Uterus (tissue), 4 donors: ENCODE measurements at places on chromosomes 16 and 17.

- H3K4me3 ChIP-seq: peak overlapping the region; percentile 54
- no peaks in the 10 kb centered on the region for H3K36me3 ChIP-seq
- DNase-seq: peak; percentile 67
- peak overlapping the region; percentile 65 for H3K27ac ChIP-seq
Observed at GRCh38 chr17:81487487-81488275, 24.9 kb downstream of the ACTG1 start.

DNA sequence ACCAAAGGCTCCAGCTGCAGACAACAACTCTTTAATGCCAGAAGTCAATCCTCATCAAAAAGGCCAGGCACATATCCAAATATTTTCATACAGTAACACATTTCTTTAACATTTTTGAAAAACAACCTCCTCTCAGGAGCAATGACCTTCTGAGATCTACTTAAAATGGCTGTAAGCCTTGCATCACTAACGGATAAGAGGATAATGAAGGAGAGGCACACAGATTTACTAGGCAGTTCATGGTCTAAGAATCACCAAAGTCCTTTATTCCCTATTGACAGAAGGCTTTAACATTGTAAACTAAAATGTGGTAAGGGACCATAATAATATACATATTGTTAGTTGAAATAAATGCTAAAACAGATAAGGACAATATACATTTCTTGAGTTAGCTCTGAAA, 114.7 kb downstream of the USP32 start:
- no peak overlapping the region for H3K27ac ChIP-seq
- no peak overlapping the region for H3K4me3 ChIP-seq
- no peaks in the 10 kb centered on the region for H3K27me3 ChIP-seq
- H3K36me3 ChIP-seq: no peaks in the 10 kb centered on the region
- H3K4me1 ChIP-seq: no peaks in the 10 kb centered on the region

- no peaks in the 10 kb centered on the region for H3K27me3 ChIP-seq
- H3K4me1 ChIP-seq: no peaks in the 10 kb centered on the region
- H3K27ac ChIP-seq: no peak overlapping the region
- DNase-seq: no peak
- H3K4me3 ChIP-seq: no peak overlapping the region
Observed at GRCh38 chr16:2896480-2897010, 13.5 kb downstream of the FLYWCH2 start.

- no peaks in the 10 kb centered on the region for H3K27me3 ChIP-seq
- H3K36me3 ChIP-seq: no peaks in the 10 kb centered on the region
- no peak overlapping the region for H3K4me3 ChIP-seq
- no peak overlapping the region for H3K27ac ChIP-seq
- H3K4me1 ChIP-seq: peaks cover 2% of the 10 kb centered on the region
- DNase-seq: no peak
Observed at GRCh38 chr16:87353613-87354012, 30.0 kb downstream of the FBXO31 start.

- H3K4me1 ChIP-seq: no peaks in the 10 kb centered on the region
- DNase-seq: no peak
- H3K36me3 ChIP-seq: no peaks in the 10 kb centered on the region
- no peaks in the 10 kb centered on the region for H3K27me3 ChIP-seq
Observed at GRCh38 chr16:22337849-22338635, 36.4 kb downstream of the CDR2 start.

DNA sequence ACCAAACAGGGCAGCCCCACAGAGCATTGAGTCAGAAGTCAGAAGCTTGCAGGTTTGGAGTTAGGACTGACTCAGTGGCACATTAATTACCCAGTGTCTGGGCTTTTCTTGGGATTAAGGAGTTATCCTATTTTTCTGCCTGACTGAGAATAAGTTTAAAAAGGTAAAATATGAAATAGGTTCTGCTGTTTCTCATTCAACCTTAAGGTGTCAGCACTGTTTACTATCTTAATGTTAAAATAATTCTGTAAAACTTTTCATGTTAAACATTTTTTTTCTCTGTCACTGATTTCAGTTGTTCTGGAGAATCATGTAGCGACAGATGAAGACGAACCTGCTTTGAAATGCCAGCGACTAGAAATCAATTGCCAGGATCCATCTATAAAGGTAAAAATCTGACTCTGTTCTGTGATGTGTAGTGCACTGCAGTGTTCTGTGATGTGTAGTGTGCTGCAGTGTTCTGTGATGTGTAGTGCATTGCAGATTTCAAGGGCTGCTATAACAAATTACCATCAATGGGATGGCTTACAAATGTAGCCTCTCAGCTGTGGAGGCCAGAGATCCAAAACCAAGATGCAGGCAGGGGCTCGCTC, 128.0 kb downstream of the LAT start:
- no peaks in the 10 kb centered on the region for H3K27me3 ChIP-seq
- H3K27ac ChIP-seq: no peak overlapping the region
- no peaks in the 10 kb centered on the region for H3K36me3 ChIP-seq
- no peak for DNase-seq
- no peaks in the 10 kb centered on the region for H3K4me1 ChIP-seq
- H3K4me3 ChIP-seq: no peak overlapping the region

DNA sequence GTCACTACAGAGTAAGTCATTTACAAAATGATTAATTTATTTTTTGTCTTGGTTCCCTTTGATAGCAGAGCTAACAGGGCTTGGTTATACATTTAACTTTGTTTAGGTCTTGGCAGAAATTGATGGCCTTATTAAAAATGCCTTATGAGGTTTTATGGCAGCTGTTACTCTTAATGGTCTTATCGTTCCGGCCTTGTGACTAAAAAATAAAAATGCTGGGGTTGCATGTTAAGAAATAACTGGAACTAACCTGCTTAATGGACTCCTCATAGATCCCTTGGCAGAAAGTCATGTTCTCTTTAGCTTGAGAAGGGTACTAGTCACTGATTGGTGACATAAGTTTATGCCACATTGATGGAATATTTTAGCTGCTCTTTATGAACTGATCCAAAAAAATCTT, 18.3 kb downstream of the COX11 start:
- H3K27ac ChIP-seq: no peak overlapping the region
- no peaks in the 10 kb centered on the region for H3K27me3 ChIP-seq
- H3K4me3 ChIP-seq: no peak overlapping the region
- H3K4me1 ChIP-seq: no peaks in the 10 kb centered on the region

GRCh38 chr16:4317532-4318450, 1.9 kb downstream of the GLIS2 start:
- no peaks in the 10 kb centered on the region for H3K4me1 ChIP-seq
- H3K4me3 ChIP-seq: no peak overlapping the region
- H3K27ac ChIP-seq: peak overlapping the region; percentile 96
- no peaks in the 10 kb centered on the region for H3K36me3 ChIP-seq
- H3K27me3 ChIP-seq: no peaks in the 10 kb centered on the region

- DNase-seq: peak; percentile 90
- no peaks in the 10 kb centered on the region for H3K4me1 ChIP-seq
- H3K27ac ChIP-seq: peak overlapping the region; percentile 78
- no peaks in the 10 kb centered on the region for H3K36me3 ChIP-seq
- H3K4me3 ChIP-seq: peak overlapping the region; percentile 39
Observed at GRCh38 chr17:7922845-7923628, 6.6 kb downstream of the KCNAB3 start.
